ENCODE measurements at places on chromosomes 12 and 14. TPM values are rescaled to one million over a fixed set of nuclear protein-coding genes. Genes with fewer than 3 reads are reported as not detected.

GRCh38 chr14:71742485-71742884 is 189.7 kb upstream of the RGS6 start:
- H3K4me3 ChIP-seq, result no peak overlapping the region
- H3K4me1 ChIP-seq, result peaks cover 14% of the 10 kb centered on the region
- no peaks in the 10 kb centered on the region for H3K27me3 ChIP-seq
- peaks cover 11% of the 10 kb centered on the region for H3K36me3 ChIP-seq
- no peak for DNase-seq

GRCh38 chr14:68285421-68286179 is 466.0 kb downstream of the RAD51B start:
- H3K4me3 ChIP-seq, result no peak overlapping the region
- DNase-seq, result no peak
- no peaks in the 10 kb centered on the region for H3K27me3 ChIP-seq

DNA sequence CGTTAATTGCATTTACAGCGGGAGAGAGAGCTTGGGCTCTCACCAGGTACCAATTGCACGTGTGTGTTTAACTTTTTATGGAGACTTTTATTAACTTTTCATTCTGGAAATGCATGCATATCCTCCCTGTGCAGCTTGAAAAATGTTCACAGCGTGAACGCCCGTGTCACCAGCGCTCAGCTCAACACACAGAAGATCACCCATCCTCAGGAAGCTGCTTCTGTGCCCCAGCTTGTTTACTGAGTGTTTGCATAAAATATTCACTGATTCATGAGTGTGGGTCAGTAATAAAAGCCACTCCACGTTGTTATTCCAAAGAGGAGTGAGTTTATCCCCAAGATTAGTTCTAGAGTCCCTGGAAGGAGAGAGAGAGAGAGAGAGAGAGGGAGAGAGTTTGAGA is 75.5 kb upstream of the FZD10 start:
- peaks cover 43% of the 10 kb centered on the region for H3K27me3 ChIP-seq
- H3K27ac ChIP-seq, result no peak overlapping the region
- DNase-seq, result no peak
- no peak overlapping the region for H3K4me3 ChIP-seq
- H3K36me3 ChIP-seq, result no peaks in the 10 kb centered on the region

DNA sequence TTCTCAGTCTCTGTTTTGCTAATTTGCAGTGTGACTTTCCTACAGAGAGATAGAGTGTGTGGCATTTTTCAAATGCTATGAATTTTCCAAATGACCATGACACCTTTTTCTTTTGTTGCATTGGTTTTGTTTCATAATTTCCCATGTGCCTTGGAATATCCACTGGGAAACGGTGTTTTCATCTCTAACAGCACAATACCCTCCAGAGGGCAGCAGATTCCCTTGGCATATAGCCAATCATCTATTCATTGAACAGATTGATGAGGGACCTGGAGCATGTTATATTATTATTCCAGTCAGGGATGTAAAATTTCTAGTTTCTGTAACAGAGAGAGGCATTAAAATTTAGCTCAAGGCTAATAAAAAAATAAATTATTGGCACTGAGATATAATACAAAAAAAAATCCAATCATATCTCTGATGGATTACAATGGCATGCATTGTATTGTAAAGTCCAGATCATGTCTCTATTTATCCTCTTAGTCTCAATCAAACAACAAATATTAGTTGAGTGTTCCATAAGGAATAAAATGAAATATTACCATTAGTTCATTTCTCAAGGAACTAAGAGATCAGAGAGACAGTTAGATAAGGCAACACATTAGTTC is 29.6 kb upstream of the NTN4 start:
- no peaks in the 10 kb centered on the region for H3K36me3 ChIP-seq
- no peak for DNase-seq
- H3K27ac ChIP-seq, result no peak overlapping the region
- no peaks in the 10 kb centered on the region for H3K27me3 ChIP-seq
- no peak overlapping the region for H3K4me3 ChIP-seq
- no peaks in the 10 kb centered on the region for H3K4me1 ChIP-seq

DNA sequence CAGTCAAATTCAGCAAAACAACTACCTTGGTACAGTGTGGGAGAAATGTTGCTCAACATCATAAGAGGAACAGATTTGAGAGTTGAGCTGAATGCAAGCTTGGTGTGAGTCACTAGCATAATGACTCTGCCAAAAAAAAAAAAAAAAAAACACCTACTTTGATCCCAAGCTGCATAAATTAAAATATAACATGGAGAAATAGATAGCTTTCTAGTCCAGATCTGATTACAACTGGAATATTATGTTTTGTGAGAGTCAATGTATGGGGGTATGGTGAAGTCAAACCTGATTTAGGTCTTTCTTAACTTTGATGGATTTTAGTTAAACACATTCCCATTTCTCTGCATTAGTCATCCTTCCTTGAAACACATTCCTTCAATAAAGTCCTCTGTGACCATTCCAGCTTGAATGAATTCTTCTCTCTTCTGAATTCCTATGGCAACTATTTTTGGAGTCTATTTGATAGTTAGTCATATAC is 188.1 kb downstream of the SLC5A8 start:
- H3K4me3 ChIP-seq, result no peak overlapping the region
- DNase-seq, result no peak
- peaks cover 8% of the 10 kb centered on the region for H3K36me3 ChIP-seq
- H3K27ac ChIP-seq, result peak overlapping the region; percentile 15

DNA sequence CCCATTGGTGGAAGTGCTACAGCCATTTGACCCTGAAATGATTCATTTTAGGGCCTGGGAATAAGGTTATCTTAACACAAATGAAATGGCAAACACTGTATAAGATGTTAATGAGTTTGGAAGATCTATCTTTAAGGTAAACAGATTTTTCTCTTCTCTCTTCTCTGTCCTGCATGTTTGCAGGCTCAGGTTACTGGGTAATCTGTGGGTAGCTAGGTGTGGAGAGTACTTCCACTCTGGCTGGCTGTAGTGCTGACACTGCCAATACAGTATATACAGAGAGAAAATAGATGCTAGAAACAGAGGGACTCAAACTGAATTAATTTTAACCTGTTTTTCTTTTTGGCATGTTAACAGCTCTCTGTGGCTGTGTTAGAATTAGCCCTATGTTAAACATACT is 84.6 kb downstream of the SLC38A6 start:
- H3K4me1 ChIP-seq, result peaks cover 19% of the 10 kb centered on the region
- H3K27ac ChIP-seq, result no peak overlapping the region
- H3K4me3 ChIP-seq, result no peak overlapping the region
- H3K27me3 ChIP-seq, result no peaks in the 10 kb centered on the region
- H3K36me3 ChIP-seq, result peaks cover 14% of the 10 kb centered on the region

GRCh38 chr14:49962621-49963020 is 69.7 kb downstream of the ARF6 start:
- DNase-seq, result no peak
- peak overlapping the region; percentile 74 for H3K4me3 ChIP-seq
- H3K27me3 ChIP-seq, result no peaks in the 10 kb centered on the region
- H3K4me1 ChIP-seq, result peaks cover 18% of the 10 kb centered on the region
- peak overlapping the region; percentile 94 for H3K27ac ChIP-seq
- H3K36me3 ChIP-seq, result peaks cover 3% of the 10 kb centered on the region

- H3K4me3 ChIP-seq, result no peak overlapping the region
- no peak overlapping the region for H3K27ac ChIP-seq
- no peaks in the 10 kb centered on the region for H3K4me1 ChIP-seq
- no peaks in the 10 kb centered on the region for H3K27me3 ChIP-seq
- no peaks in the 10 kb centered on the region for H3K36me3 ChIP-seq
- no peak for DNase-seq
Measured at GRCh38 chr12:66717036-66717673, 38.3 kb upstream of the GRIP1 start.

- peaks cover 10% of the 10 kb centered on the region for H3K4me1 ChIP-seq
- DNase-seq, result no peak
- no peak overlapping the region for H3K4me3 ChIP-seq
- no peaks in the 10 kb centered on the region for H3K27me3 ChIP-seq
- peaks cover 3% of the 10 kb centered on the region for H3K36me3 ChIP-seq
Measured at GRCh38 chr14:52328276-52328675, 14.2 kb downstream of the PTGER2 start.

GRCh38 chr12:109477185-109477962 is at the start of the genes KCTD10 and UBE3B:
Gene KCTD10, minus strand, starts transcription at chr12:109477300. Its CDS starts 38 bp downstream, at chr12:109477262.
Gene UBE3B, plus strand, starts transcription at chr12:109477634. Its CDS starts 5,918 bp downstream, at chr12:109483552.
- DNase-seq, result peak; percentile 91
- no peaks in the 10 kb centered on the region for H3K36me3 ChIP-seq
- peaks cover 37% of the 10 kb centered on the region for H3K4me1 ChIP-seq
- H3K27ac ChIP-seq, result peak within 1 kb of the TSS; percentile 99

GRCh38 chr12:10341892-10342509 is 34.3 kb downstream of the KLRD1 start:
- no peak overlapping the region for H3K27ac ChIP-seq
- no peak overlapping the region for H3K4me3 ChIP-seq
- H3K4me1 ChIP-seq, result no peaks in the 10 kb centered on the region
- no peaks in the 10 kb centered on the region for H3K27me3 ChIP-seq
- H3K36me3 ChIP-seq, result no peaks in the 10 kb centered on the region

DNA sequence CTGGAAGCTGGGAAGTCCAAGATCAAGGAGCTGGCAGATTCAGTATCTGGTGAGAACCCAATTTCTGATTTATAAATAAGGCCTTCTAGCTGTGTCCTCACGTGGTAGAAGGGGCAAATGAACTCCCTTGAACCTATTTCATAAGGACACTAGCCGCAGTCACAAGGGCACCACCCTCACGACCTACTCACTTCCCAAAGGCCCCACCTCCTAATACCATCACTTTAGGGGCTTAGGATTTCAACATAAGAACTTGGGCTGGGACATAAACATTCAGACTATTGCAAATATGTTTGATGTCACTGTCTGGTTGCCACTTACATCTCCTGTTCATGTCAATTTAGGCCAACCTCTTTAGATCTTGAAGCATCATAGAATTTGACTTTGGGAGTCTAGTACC is 10.8 kb upstream of the CNIH1 start:
- DNase-seq, result no peak
- peaks cover 9% of the 10 kb centered on the region for H3K27me3 ChIP-seq
- H3K4me1 ChIP-seq, result peaks cover 17% of the 10 kb centered on the region
- no peak overlapping the region for H3K4me3 ChIP-seq
- no peak overlapping the region for H3K27ac ChIP-seq

DNA sequence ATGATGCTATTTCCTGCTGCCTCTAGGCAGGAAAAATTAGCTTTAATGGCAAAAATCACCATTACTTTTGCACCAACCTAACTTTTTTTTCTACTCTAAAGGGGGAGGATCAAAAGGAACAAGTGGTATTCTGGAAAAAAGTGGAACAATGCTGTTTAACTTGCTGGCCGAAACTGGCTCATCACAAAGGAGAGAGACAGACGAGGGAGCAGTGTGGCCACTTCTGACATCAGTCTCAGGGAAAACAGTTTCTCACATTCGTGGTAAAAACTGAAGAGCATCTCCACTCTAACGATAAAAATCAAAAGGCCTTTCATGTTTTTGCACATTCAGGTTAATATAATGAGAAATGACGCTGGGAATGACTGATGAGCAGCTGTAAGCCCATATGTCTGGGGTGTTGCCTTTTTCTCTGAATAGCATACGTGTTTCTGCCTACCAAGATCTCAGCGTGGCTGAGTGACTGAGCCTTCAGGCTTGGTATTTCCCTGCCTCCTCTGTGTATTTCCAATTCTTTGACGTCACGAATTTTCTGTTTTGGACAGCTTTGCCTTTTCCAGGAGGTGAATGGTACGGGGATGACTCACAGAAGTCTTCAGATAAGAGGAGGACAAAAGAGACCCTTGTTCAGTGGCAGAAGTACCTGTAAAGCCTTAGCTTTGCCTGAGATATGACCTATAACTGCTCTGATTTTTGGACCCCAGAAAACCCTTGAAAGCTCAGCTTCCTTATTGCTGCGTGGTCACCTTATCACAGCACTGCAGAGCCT is 358.8 kb downstream of the GLT1D1 start:
- no peak overlapping the region for H3K4me3 ChIP-seq
- H3K27ac ChIP-seq, result peak overlapping the region; percentile 92
- no peaks in the 10 kb centered on the region for H3K36me3 ChIP-seq
- H3K4me1 ChIP-seq, result no peaks in the 10 kb centered on the region
- DNase-seq, result no peak

- peaks cover 7% of the 10 kb centered on the region for H3K4me1 ChIP-seq
- no peaks in the 10 kb centered on the region for H3K27me3 ChIP-seq
Measured at GRCh38 chr14:94374749-94375260, 13.6 kb downstream of the SERPINA1 start.

DNA sequence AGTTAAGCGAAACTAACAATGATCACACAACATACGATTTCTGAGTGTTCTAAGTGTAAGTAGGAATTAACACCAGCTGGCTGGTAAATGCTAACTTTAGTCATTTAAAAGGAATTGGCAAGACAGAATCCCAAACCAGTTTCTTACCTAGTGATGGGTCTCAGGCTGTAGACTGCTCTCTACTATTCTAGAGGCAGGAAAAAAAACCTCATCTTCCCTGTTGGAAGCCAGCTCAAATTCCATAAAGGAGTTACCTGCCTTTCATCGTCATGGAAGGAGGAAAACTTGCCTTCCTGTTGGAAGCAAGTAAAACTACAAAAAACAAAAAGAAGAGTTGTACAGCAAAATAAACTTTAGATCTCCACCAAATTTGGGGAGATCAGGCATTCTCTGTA is 23.7 kb upstream of the SLC7A8 start:
- H3K4me1 ChIP-seq, result no peaks in the 10 kb centered on the region
- H3K4me3 ChIP-seq, result no peak overlapping the region
- no peaks in the 10 kb centered on the region for H3K36me3 ChIP-seq
- DNase-seq, result no peak
- no peak overlapping the region for H3K27ac ChIP-seq

DNA sequence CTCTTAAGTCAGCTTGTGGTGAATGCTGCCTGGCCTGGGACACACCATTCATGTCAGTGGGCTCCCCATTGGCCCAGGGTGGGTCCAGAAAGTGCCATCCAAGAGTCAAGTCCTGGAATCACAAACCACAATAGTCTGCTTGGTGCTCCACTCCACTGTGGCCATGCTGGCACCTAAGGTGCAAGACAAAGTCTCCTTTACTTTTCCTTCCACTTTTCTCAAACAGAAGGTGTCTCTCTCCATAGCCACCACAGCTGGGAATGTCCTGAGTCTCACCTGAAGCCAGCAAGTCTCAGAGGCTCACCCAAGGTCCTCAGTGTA is 9.0 kb downstream of the RDH16 start:
- peaks cover 13% of the 10 kb centered on the region for H3K27me3 ChIP-seq
- H3K36me3 ChIP-seq, result no peaks in the 10 kb centered on the region
- DNase-seq, result no peak
- no peak overlapping the region for H3K4me3 ChIP-seq

- peaks cover 7% of the 10 kb centered on the region for H3K4me1 ChIP-seq
- no peak overlapping the region for H3K27ac ChIP-seq
- H3K27me3 ChIP-seq, result no peaks in the 10 kb centered on the region
- H3K36me3 ChIP-seq, result no peaks in the 10 kb centered on the region
- no peak overlapping the region for H3K4me3 ChIP-seq
- DNase-seq, result no peak
Measured at GRCh38 chr12:92432724-92433441, 269.9 kb upstream of the PLEKHG7 start.

TAS2R42 gene
- total RNA-seq, result not detected

DNAH10 gene
- 0.56 TPM for total RNA-seq

NANOG gene
- total RNA-seq, result not detected

NOS1 gene
- total RNA-seq, result 0.48 TPM

SERPINA10 gene
- 1.5 TPM for total RNA-seq

ALG10 gene
- total RNA-seq, result 17.3 TPM

SYNE3 gene
- 0.65 TPM for total RNA-seq

FAM161B gene
- total RNA-seq, result 3.0 TPM

ZFHX2 gene
- 5.6 TPM for total RNA-seq

FAM90A1 gene
- 0.36 TPM for total RNA-seq

All from type B pancreatic cell (in vitro differentiated cells).